ENCODE measurements at places on chromosomes 13 and 19.

GRCh38 chr19:31232180-31232579, 117.1 kb downstream of the TSHZ3 start:
- DNase-seq: no peak

DNA sequence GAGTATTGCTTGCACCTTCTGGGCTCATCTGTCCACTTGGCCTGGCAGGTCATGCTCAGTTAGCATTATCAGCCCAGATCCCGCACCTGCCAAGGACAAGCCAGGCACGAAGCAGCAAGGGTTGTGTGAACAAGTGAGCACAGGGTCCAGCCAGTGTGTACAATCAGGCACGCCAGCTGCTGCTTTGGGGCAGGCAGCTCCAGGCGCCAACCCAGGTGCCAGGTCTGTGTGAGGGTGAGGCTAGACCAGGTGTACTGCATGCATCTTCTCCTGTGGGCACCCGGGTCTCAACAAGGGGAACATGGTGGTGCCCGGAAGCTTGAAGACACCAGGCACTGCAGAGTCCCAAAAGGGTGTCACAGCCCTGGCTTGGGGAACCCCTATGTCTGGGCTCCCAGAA, 1446.8 kb downstream of the PCDH9 start:
- no peak for DNase-seq

DNA sequence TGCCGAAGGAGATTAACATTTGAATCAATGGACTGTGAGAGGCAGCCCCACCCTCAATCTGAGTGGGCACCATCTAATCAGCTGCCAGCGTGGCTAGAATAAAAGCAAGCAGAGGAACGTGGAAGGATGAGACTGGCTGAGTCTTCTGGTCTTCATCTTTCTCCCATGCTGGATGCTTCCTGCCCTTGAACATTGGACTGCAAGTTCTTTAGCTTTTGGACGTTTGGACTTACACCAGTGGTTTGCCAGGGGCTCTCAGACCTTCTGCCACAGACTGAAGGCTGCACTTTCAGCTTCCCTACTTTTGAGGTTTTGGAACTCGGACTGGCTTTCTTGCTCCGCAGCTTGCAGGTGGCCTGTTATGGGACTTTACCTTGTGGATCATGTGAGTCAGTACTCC, 14.7 kb downstream of the NHLRC3 start:
- DNase-seq: no peak

GRCh38 chr19:2503521-2504109, 27.7 kb downstream of the GADD45B start:
- DNase-seq: peak; percentile 74

DNA sequence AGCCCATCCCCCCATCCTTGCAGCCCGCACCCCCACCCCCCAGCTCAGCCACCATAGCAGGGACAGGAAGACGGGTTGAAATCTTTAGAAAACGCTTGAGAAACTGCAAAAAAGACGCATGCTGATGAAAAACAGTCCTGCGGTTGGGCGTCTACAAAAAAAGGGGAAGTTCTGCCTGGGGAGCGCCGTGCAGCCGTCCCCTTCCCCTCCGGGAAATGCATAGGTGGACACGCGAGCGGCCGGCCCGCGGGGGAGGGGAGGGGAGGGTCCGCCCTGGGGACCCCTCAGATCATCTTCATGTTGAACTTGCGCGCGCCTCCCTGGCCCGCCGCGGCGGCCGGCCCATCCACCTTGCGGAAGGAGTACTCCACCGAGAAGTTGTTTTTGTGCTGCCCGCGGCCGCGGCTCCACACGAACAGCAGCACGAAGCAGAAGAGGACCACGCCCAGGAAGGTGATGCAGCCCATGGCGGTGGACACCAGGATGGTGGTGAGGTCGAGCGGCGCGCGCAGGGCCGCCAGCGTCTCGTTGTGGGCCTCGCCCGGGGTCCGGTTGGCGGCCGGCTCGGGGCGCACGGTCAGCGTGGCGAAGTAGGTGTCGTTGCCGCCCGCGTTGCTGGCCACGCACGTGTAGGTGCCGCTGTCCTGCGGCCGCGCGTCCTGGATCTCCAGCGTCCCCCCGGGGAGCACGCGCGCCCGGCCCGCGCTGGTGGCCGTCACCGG, 7.9 kb upstream of the PEAK3 start:
- peak; percentile 89 for DNase-seq

GRCh38 chr13:28402057-28402381, 92.9 kb downstream of the FLT1 start:
- DNase-seq: no peak

DNA sequence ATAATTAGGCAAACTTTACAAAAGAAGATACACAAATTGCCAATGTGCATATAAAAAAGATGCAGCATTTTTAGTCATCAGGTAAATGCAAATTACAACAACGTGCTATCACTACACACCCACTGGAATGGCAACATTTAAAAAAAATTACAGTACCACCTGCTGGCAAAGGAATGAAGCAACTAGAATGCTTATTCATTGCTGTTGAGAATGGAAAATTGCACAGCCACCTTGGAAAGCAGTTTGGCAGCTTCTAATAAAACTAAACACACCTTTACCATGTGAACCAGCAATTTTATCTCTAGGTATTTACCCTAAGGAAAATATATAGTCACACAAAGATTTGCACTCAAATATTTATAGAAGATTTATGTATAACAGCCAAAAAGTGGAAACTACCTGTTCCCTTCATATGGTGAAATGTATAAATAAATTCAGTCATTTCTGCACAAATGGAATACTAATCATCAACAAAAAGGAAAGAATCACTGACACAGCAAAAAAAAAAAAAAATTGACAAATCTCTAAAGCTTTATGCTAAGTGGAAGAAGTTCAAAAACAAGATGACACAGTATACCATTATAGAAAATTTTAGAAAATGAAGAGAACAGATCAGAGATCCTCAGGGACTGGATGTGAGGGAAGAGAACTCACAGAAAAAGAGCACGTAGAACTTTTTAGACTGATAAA, 30.3 kb downstream of the OXGR1 start:
- DNase-seq: no peak

- no peak for DNase-seq
Measured at GRCh38 chr13:101205408-101205807, 210.9 kb downstream of the NALCN start.

DNA sequence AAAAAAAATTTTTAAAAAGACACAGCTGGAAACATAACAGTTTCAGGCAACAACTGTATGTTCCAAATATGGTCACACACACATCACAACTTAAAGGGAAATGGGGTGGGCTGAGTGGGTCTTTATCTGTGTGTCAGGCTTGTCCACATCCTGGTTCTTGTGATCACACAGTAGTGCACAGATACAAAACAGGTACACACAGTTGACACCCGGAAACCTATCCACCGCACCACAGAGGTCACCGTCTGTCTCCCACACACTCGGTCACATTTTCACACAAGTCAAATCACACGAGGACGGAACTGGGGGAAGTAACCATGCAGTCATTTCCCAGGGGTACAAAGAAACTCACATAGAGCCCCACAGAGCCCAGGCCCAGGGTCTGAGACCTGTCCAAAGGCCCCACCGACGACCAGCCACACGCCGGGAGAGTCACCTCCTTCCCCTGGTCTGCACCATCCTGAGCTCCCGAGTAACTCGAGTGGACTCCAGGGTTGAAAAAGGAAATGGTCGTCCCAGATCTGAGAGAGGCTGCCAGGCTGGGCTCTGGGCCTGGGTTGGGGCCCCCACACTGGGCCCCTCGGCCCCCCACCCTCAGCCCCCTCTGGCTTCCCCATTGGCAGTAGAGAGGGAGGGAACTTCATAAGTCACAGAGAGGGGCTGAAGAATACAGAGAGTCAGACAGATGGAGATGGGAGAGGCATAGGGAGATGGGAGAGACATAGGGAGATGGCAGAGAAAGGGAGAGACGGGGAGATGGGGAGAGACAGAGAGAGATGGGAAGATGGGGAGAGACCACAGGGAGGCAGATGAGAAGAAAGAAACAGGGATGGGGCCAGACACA, 1.3 kb upstream of the PPAN start:
- DNase-seq: no peak

- no peak for DNase-seq
Measured at GRCh38 chr13:57823704-57824103, 192.2 kb downstream of the PCDH17 start.

- DNase-seq: no peak
Measured at GRCh38 chr19:1873524-1874473, 10.4 kb upstream of the KLF16 start.

GRCh38 chr13:46297361-46297811, 85.7 kb downstream of the LRRC63 start:
- DNase-seq: no peak

DNA sequence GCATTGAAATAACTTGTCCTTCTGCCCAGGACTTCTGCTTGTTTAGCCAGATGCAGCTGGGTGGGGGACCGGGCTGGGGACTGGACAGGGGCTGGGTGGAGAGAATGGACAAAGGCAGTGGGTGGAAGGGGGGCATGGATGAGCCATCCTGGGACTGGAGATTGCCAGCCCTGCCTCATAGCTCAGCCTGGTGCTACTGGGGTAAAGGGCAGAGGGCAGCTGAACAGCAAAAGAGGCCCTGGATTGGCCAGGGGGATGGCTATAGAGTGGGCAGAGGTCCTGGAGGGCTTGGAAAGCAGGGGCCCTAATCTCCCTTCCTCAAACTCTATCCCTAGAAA, 17.7 kb upstream of the PLAUR start:
- DNase-seq: no peak

- no peak for DNase-seq
Measured at GRCh38 chr19:16385821-16386220, 61.2 kb downstream of the KLF2 start.

DNA sequence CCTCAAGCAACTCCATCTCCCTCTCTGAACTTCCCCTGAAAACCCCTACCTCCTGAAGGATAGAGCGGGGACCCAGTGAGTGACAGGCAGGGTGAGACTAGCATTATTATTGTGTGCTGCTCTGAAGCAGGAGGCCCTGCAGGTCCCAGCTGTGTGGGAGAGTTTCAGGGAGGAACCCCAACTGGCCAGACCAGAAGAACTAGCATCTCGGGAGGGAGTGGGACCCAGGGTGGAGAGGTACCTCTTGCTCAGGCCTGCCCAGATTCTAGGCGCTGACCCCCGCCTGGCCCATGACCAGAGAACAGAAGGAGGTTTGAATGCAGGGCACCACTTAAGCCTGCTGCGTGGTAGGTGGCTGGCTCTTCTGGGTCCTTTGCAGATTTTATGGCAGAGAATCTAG, 5.7 kb upstream of the LYPD3 start:
- no peak for DNase-seq

GRCh38 chr13:114324334-114324733, 10.0 kb downstream of the CHAMP1 start:
- DNase-seq: no peak

- no peak for DNase-seq
Measured at GRCh38 chr13:89567025-89567424, 1780.5 kb upstream of the MIR17HG start.

- no peak for DNase-seq
Measured at GRCh38 chr13:50838031-50838430, 5.5 kb downstream of the DLEU7 start.

DNA sequence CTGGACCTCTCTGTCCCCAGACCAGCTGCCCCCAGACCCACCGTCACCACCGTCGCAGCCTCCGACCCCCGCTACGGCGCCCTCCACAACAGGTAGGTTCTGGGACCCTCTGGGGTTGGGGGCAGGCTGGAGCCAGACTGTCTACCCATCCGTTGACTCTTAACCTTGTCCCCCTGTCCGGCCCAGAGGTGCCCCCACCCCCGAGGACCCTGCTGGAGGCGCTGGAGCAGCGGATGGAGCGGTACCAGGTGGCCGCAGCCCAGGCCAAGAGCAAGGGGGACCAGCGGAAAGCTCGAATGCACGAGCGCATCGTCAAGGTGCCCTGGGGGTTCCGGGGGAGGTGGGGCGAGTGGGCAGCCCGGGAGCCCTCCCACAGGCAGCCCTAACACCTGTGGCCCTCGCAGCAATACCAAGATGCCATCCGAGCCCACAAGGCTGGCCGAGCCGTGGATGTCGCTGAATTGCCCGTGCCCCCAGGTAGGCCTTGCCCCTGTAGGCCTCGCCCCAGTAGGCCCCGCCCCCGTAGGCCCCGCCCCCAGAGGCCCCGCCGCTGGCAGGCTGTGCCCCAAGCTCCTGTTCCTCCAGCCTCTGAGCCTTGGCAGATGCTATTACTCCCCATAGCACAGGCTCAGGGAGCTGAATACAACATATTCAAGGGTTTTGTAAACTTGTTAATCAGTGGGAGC, 12.9 kb downstream of the CC2D1A start:
- no peak for DNase-seq

GRCh38 chr13:34748596-34748995, 193.5 kb upstream of the NBEA start:
- DNase-seq: no peak

- no peak for DNase-seq
Measured at GRCh38 chr13:90594681-90595080, 752.8 kb upstream of the MIR17HG start.

DNA sequence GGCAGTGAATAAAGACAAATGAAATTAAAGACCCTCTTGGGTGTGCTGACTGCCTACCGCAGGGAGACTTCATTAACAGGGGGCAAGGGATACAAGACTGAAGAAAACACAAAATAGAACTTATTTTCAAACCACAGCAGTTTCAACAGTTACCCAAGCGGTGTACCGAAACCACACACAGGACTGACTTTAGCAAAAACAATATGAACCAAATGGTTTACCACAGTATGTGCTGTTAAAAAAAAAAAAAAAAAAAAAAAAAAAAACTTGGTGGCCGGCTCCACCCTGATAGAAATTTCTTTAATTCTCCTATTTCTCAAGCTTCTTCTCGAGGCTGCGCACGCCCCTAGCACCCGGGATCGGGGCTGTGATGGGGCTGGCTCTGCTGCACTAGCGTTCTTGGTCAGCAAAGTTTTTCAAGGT, 42.6 kb downstream of the KLF2 start:
- no peak for DNase-seq

- DNase-seq: no peak
Measured at GRCh38 chr19:43315851-43316250, 37.6 kb upstream of the CD177 start.

DNA sequence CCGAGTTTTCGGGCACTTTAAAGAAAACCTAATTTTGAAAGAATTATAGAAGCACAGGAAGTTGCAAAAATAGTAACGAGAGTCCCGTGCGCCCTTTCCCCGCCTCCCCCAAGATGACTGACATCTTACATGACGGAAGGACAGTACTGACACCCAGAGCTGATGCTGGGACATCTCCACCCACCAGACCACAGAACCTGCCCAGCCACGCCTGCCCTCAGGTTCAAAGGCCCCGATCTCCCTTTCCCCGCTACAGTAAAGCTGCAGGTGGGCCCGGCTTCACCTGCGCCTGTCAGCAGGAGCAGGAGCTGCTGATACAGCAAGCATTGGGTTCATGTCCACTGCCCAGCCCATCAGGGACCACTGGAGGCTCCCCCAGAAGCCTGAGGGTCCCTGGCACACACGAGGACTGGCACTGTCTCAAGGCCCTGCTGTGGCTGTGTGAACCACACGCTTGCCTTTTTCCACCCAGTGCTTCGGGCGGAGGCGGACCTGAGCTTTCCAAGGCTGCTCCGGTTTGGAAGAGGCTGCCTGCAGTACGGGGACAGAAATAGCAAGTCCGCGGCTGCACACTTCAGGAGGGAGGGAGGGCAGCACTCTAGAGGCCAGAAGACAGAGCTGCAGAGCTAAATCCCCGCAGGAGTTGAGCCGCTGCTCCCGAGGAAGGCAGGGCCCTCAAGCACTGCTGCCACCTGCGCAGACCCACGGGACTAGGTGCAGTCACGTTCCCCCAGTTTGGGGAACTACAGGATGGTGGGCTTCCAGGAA, 8.7 kb downstream of the MAP2K2 start:
- DNase-seq: peak; percentile 43

GRCh38 chr19:28706693-28707092, 506.3 kb downstream of the UQCRFS1 start:
- DNase-seq: no peak

GRCh38 chr13:35712907-35713761, 236.6 kb upstream of the MAB21L1 start:
- no peak for DNase-seq

- no peak for DNase-seq
Measured at GRCh38 chr13:45781553-45782326, 69.8 kb downstream of the SIAH3 start.

Data from CD14-positive monocyte (primary cell).